Uterus (tissue), 4 donors: ENCODE measurements at places on chromosomes 12 and 14. TPM values are rescaled to one million over a fixed set of nuclear protein-coding genes. Genes with fewer than 3 reads are reported as not detected.

SERPINA1 gene
- total RNA-seq: 0.88 TPM

FAM90A1 gene
- total RNA-seq: 0.21 TPM

GRCh38 chr12:125129179-125129571 lies 63.9 kb downstream of the AACS start:
- no peaks in the 10 kb centered on the region for H3K4me1 ChIP-seq
- no peak overlapping the region for H3K27ac ChIP-seq
- H3K4me3 ChIP-seq: no peak overlapping the region
- H3K27me3 ChIP-seq: no peaks in the 10 kb centered on the region
- H3K36me3 ChIP-seq: no peaks in the 10 kb centered on the region

DNA sequence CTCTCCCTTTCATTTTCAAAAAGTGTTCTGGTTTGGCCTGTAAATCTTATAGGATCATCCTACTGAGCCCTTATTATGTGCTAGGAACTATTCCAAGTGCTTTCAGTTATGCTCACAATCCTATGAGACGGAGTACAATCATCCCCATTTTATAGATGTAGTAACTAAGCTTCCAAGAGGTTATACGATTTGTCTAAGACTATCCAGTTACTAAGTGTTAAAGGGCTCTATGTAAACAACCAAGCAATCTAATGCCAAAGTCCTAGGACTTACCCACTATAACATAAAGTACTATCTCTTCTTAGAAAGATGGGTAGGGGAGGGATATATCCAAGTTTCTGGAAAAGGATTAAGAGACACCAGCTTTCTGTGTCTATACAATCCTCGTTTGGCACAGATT lies 6.7 kb downstream of the CFL2 start:
- H3K27me3 ChIP-seq: no peaks in the 10 kb centered on the region
- H3K4me3 ChIP-seq: no peak overlapping the region
- no peaks in the 10 kb centered on the region for H3K4me1 ChIP-seq
- H3K27ac ChIP-seq: peak overlapping the region; percentile 100
- no peak for DNase-seq

SLCO1B3 gene
- not detected for total RNA-seq

DNA sequence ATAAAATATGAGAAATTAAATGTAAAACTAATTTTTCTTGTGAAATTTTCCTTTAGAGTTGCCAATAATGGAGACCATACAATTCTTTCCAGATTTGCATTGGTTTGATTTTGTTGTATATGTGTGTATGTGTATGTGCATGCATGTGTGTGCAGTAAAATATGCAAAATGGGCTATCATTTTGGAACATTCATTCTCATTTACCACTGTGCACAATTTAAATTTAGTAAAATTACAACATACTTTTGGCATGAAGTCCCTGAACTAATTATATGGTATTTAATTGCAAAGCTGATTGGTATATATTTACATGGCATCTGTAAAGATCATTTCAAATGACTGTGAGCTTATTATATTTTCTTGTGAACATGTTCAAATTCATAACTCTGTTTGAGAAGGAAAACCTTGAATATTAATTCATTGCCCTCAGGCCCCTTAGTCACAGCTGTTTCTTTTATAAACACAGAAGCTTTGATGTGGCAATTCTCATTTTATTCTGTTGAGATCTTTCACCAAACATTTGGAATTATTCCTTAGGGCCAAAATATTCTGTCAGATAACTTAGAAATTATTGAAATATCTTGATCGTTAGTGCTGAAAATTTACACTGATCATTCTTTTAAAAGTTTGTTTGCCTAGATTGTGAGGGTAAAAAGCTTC lies 17.6 kb downstream of the KERA start:
- no peaks in the 10 kb centered on the region for H3K36me3 ChIP-seq
- no peaks in the 10 kb centered on the region for H3K27me3 ChIP-seq
- H3K4me3 ChIP-seq: no peak overlapping the region
- H3K4me1 ChIP-seq: peaks cover 6% of the 10 kb centered on the region
